ENCODE measurements at places on chromosomes 1 and 21.

DNA sequence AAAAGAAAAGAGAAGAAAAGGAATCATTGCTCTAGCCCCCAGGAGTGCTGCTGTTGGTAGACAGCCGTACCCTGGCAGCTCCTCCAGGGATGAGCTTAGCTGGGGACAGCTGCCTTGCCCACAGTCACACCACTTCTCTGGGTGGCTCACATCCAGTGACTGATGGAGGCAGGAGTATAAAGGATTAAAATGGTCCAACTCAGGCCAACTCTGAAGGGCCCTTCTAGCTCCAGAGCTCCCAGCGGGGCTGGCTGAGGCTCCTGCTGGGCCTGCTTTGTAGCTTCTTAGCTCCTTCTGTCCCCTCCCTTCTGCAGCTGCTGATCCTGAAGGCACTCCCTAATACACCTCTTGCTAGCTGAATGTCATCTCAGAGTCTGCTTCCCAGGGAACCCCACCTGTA lies 4.4 kb downstream of the CITED4 start:
- no peak for DNase-seq

- no peak for DNase-seq
These were observed 16.0 kb downstream of the IRF2BP2 start for GRCh38 chr1:234593771-234594504.

GRCh38 chr1:85200463-85201339 lies at the start of gene SYDE2:
TSS of gene SYDE2 (minus strand) at chr1:85201016. CDS start at chr1:85200996, 20 bp downstream.
- DNase-seq, result peak; percentile 89

DNA sequence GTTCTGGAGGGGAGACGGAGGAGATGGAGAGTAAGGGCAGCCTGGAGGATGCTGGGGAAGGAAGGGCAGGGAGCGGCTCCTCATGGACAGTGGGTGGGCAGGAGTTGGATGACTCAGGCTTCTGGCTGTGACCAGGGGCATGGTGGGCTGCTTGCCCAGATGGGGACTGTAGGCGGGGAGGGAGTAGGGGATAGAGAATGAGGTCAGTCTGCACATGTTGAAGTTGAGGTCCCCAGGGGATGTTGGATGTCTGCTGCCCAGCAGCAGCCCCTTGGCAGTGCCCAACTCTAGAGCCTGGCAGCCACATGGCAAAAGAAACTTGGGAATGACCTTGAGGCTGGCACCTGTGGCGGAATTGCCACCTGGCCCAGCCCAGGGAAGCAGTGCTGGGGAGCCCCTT lies 6.4 kb downstream of the SELENON start:
- DNase-seq, result no peak

DNA sequence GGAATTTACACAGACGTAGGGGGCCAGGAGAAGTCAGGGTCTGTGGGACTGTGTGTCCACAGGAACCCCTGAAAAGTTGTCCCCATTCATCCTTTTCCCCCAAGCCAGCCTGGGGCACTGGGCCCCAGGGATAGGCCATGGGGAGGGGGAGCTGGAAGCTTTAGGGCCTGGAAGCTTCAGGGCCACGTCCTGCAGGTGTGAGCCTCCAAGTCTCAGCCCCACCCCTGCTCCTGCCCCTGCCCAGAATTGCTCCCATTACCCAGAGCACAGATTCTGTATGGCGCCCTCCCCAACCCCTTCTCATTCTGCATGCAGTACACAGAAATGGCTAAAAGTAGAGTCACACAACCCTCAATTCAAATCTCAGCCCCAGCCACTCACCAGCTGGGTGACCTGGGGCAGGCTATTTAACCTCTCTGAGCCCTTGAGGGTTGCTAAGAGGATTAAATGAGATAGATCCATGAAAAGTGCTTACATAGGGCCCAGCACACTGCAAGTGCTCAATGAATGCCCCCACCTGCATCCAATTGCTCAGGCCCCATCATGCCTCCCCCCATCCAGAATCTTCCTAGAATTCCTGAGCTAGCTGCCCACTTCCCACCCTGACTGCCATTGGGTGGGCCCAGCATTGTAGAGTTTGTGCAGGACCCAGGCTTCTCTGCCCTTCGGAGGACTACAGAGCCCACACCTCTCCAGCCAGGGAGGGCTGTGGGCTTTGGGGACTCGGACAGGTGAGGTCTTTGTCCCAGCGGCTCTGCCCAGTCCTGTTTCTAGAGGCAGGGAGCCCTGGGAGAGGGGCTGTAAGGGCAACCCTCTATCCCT lies 6.5 kb downstream of the RAP1GAP start:
- no peak for DNase-seq

DNA sequence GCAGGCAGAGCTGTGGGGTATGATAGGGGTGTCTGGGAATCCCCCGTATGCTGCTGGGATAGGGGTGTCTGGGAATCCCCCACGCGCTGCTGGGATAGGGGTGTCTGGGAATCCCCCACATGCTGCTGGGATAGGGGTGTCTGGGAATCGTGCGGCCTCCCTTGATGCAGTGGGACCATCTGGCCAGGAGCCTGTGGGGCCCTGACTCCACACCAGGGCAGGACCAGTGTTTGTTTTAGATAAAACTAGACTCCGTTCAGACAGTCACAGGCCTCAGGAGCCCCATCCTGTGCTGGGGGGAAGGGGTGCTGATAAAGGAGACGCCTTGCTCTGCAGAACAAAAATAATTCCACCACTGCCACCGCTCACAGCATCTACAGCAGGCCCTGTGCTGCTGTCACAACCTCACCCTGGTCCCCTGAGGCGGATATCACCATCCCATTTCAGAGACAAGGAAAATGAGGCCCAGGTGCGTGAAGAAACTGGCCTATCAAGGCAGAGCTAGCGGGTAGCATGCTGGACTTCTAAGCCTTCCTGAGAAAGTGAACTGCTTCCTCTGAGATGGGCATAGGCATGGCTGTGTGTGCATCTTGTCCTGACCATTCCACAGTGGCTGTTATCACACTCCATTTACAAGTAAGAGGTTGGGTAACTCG lies 24.0 kb downstream of the ECE1 start:
- no peak for DNase-seq

- no peak for DNase-seq
These were observed 178.6 kb downstream of the TGFBR3 start for GRCh38 chr1:91707114-91707889.

DNA sequence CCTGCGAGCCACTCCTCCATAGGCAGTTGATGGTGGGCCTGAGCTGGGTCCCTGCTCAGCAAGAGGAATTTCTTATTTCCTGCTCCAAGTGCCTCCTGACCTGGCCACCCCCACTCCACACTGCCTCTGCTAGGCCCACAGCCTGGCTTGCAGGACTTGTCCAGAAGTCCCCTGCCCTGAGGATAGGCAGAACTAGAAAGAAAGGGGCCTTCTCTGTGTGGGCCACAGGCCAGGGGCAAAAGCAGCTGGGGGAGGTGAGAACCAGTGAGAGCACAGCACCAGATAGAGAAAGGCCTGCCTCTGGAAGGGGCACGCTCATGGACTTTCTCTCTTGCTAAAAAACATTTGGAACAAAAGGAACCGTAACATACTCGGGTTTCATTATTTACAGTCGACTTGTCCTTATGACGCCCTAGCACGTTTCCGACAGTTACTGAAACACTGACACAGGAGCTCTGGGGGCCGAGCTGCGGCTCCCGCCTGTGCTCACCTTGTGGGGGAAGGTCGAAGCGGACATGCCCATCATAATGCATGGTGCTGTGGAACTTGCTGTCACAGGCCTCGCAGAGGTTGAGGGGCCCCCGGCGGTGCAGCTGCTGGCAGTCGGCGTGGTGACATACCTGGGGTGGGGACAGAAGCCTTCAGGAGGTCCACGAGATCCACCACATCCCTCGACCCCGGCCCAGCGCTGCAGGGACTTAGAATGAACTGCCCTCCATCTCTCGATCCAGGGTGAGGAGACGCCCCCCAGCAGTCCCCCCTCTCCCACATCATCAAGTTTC lies 11.3 kb upstream of the TNFRSF25 start:
- DNase-seq, result no peak

GRCh38 chr1:18764362-18764761 lies 95.1 kb downstream of the TAS1R2 start:
- DNase-seq, result no peak

- no peak for DNase-seq
These were observed 12.7 kb downstream of the UTP11 start for GRCh38 chr1:38025233-38025632.

DNA sequence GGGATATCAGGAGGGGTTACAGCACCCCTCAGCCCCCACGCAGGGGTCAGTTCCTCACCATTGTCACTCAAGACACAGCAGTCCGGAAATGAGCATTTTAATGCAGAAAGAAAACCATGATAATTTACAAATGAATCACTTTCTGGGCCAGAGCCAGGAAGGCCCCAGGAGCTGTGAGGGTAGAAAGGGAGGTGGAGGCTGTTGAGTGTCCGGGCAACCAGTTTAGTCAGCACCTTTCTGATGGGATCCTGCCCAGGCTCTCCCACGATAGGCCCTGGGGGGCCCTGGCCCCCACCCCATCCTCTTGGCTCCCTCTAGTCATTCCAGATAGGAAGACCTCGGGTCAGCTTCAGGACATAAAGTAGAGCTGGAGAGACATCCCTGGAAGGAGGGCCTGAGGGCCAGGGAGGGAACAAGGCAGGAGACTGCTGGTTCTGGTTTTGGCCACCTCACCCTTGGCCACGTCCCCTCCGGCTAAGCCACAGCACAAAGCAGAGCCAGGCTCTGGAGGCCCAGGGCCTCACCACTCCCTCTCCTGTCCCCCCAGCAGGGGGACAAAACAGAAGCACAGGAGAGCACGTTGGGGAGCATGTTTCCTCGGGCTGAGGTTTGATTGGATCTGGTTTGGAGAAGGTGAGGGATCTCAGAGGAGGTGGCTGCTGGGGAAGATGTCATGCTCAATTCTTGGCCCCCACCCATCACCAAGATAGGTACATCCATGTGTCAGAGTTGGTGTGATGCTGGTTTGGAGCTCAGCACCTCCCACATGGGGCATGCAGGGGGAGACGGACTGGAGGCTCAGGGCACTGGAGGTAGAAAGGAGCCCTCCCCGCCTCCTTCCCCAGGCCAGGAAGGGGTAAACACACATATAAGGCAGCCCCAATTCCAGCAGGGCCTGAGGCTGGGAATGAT lies 20.6 kb downstream of the ETNK2 start:
- no peak for DNase-seq

Data from GM06990 (cell line).